Ammon's horn (tissue), 1 donor: ENCODE measurements at places on chromosomes 6 and 20.
A peak's percentile ranks its signal among the peaks of the same experiment; 100 is the strongest.

- no peak for DNase-seq
Observed at GRCh38 chr20:50048420-50049166, 64.4 kb downstream of the UBE2V1 start.

- DNase-seq: no peak
Observed at GRCh38 chr20:41560970-41561369, 57.2 kb downstream of the CHD6 start.

DNA sequence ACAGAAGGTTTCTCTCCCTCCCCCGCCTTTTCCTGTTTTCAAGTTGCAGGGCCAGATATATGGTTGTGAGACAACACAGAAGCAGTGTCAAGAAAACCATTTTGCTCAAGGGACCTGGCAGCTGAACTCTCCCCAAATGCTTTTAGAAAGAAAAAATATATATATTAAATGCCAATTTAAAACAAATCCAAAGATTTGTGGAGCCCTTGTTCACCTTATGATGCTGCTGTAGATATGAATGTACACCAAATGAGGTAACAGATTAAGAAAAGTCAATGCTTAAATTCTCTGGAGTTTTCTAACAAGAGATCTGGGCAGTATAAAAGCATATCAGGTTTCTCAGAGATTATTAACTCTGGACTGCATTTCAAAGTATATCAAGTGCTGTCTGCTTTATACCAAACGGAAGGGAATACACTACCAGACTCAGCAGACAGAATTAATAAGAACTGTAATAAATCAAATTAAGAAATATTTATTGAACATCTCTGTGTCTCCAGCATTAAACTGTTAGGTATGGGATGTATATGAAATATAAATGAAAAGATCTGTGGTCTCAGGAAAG is 357.5 kb downstream of the HDGFL1 start:
- peak; percentile 15 for DNase-seq

DNA sequence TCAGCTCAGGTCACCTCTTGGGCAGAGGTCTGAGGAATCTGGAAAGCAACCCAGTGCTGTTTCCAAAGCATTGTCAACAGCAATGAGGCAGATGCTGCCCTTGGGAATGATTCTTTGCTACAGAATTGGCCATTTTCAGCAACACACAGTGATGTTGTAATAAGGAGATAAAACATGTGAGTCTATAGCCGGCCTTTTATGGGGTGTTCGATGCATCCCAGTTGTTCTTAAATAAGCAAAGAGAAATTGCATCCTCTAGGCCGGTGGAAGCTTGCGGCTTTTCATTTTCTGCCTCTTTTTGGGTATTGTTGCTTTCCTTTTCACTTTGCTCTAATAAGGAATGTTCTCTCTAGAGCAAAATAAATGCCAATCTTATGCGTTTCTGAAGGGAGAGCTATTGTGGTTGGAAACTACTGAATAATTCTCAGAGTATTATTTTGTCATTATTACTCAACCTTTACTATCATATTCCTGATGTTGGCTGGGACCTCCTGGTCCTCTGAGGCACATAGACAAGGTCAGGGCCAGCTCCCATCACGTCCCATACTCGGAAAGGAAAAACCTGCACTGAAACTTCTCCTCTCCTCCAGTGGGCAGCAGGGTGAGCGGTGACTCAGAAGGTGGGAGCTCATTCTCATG is 214.2 kb downstream of the CDH26 start:
- no peak for DNase-seq

DNA sequence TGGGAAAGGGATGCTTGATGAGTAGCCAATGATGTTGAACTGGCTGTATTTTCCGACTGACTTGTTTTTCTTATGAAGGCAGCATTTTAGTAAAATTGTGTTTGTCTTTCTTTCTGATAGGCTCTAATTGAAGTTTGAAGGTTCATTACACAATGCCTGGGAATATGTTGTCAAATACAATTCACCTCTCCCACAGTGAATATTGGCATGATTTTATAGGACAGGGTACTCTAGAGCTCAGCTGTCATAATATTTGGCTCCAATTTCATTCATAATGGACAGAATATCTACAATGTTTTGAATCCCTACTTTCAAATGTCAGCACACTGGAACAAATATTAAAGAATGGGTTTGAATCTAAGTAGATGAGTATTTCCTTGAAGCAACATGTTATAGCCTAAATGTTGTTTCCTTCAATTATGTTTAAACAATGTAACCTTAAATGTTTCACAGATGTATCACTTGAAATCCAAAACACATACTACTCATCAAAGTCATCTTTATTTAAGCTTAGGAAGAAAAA is 81.4 kb downstream of the LAMA2 start:
- no peak for DNase-seq

DNA sequence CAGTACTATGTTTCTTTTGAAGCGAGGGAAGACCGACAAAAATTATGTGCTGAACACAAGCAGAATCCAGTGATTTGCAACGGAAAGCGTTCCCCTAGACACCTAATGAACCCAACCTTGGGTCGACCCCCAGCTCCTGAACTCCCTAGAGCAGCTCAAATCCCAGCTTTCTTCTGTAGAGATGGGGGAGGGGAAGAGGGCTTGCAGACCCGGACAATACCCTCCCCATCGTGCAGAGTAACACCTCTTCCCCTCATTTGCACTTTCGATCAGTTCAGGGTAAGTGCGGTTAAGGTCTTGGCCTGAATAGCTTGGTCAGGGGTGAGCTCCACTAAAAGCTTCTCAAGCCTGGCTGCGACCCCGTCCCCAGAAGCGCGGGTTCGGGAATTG is 404 bp downstream of the CEP162 start:
- DNase-seq: no peak

GRCh38 chr6:21823371-21823770 is 229.8 kb downstream of the SOX4 start:
- DNase-seq: no peak

DNA sequence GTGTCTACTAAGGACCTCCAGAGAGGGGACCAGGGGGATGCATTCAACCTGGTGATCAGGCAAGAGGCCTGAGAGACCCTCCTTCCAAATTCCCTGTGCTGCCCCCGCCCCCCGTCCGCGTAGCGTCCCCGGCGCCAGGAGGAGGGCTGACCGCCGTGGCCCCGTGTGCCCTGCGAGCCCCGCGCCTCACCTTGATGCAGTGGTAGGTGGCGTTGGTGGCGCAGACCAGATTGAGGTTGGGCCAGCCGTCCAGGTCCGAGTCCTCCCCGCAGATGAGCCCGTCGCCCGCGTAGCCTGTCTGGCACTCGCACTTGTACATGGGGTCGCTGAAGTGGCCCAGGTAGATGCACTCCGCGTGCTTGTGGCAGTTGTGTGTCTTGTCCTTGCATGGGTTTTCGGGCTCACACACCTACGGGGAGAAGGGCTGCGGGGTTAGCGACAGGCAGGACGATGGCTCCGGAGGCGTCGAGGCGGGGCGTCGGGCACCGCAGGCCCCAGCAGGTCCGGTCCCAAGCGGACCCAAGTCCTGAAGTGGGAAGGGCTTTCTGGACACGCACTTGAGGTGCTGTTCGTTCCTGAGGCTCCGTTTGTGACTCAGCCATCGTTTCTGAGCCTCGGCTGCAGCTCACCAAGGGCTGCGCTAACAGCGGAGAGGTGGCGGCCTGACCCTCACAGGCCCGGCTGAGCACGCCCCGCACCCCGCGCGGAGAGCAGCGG is 21.7 kb downstream of the THBS2 start:
- no peak for DNase-seq
